ENCODE measurements at places on chromosomes 2 and 18. TPM values are rescaled to one million over a fixed set of nuclear protein-coding genes. Genes with fewer than 3 reads are reported as not detected.

RGPD3 gene
- 0.35 TPM for total RNA-seq

OLA1 gene
- total RNA-seq = 102 TPM

- ATAC-seq = no peak
These were observed 148.9 kb upstream of the CCDC195 start for GRCh38 chr2:224865016-224865415.

TRABD2A gene
- total RNA-seq = 32.3 TPM

DNA sequence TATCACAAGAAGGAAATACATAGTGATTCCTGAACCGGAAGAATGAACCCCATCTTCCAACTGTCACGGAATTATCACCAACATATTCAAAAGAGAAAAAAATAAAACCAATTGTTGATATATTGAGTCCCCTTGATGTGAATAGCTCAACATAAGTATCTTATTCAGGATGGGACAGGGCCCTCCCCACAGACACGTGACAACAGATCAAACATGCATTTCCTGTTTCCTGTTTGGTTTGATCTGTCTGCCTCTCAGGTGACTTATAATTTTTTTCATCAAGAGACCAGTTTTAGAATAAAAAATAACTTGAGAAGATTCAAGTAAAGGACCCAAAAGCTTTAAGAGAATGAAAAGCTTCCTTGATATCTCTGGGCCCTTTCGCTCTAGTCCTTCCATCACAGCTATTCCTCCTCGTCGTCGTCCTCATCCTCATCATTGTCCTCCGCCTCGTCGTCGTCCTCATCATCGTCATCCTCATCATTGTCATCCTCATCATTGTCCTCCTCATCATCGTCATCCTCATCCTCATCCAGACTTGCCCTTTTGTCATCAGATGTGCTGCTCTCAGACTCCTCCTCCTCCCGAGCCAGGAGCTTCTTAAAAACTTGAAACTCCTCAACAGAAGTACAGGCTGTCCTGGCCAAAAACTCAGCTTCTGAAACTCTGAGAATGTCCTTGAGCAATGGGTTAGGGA is 6.3 kb downstream of the MTERF4 start:
- peak; percentile 31 for ATAC-seq

GAL3ST2 gene
- total RNA-seq = 4.1 TPM

- ATAC-seq = no peak
These were observed 131.8 kb upstream of the TTC39C start for GRCh38 chr18:23882616-23883276.

DNA sequence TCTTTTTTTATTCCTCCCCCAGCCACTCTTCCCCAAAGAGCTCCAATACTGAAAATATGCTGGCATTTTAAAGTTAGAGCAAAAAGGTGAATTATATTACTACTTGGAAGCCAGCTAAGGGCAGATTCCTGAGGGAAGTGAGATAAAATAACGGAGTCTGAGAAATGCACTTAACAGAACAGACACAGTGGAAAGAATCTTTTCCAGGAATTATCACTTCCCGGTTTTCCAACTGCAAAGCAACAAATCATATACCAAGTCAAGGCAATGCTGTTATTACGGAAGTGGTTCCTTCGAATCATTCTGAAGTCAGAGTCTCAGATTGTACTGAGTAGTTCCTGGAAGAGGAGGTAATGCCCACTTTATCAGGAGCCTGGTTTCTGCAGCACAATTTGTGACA is 435.0 kb upstream of the SPRED2 start:
- ATAC-seq = no peak

DNA sequence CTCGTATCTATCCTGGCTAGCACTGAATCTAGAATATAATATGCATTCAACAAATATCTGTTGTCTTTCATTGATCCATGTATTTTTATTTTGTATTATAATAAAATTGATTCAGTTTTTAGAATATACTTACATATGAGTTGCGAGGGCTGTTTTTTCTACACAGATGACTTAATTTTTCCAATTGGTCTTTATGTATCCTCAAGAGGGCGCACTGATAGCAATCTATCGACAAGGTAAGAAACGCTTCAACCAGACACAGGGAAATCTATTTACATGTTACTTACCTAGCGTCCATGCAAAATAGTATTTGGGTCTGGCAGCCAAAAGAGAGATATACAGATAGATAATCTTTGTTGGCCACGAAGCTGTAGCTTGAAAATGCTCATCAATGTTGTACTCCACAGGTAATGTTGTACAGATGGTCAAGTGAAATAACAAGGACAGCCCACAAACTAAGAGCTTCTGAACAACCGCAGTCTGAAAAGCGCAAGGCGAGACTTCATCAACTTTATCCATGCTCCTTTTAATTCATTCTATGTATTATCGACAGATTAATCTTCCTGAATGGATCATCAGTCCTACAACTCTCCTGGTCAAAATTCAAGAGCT is 35.5 kb upstream of the KIDINS220 start:
- ATAC-seq = no peak

FER1L5 gene
- total RNA-seq = not detected

DNA sequence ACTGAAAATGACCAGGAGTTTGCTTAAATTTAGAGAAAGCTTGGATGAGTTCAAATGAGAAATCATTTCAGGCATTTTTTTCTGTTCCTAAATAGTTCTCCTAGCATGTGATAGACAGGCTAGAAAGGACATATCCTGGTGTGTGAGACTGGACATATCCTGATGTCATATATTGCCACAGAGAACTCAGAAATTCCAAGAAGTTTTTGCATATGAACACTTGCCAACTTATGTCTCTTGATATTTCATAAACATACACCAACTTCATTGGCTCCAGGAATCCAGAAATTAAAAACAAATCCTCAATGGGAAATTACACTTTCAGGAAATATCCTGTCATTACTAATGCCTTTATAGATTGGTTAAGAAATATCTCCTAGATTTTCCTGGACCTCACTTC is 2.9 kb upstream of the SERPINB4 start:
- no peak for ATAC-seq

GPR17 gene
- not detected for total RNA-seq

DLGAP1 gene
- 1.2 TPM for total RNA-seq

GRCh38 chr18:13446610-13447461 is 228.3 kb downstream of the LDLRAD4 start:
- ATAC-seq = peak; percentile 97

LOXL3 gene
- 4.4 TPM for total RNA-seq

- ATAC-seq = no peak
These were observed 9.7 kb downstream of the VIT start for GRCh38 chr2:36706021-36706876.

DNA sequence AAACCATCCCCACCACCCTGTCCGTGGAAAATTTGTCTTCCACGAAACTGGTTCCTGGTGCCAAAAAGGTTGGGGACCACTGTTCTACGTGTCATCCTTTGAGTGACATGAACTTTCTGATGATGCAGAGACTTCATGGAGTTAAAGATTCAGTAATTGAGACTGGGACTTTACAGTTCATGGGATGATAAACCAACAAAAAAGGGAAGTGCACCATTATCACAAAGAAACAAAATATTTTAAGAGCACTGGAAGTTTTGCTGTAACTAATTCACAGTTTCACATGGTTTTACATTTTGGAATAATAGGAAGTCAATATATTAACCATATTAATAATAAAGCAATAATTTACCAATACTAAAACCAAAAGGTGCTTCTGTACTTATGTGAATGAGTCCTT is 126.8 kb downstream of the AQP4 start:
- ATAC-seq = no peak

DNA sequence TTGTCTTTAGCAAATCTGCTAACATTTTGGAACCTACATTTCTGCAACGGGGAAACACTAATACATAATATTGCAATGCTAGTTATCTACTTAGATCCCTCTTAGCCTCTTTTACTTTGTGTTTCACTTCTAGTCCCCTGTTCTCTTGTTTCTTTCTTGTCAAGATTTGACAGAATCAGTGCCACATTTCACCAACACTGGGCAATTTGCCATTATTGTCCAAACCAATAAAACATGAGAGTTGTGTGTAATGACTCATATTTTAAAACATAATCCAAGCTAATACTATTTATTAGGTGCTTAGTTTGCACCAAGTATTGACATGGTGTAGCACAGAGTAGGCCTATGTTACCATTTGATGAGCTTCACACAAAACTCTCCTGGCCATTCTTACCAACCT is 33.7 kb upstream of the ACVR1C start:
- no peak for ATAC-seq

All from activated T-helper 17 cell treated with anti-CD3 and anti-CD28 coated beads, Interleukin-2, amount 50 U/mL, for 72 hours (primary cell).